ENCODE measurements at places on chromosomes 4 and X.

GRCh38 chrX:148741441-148741840 is 241.0 kb downstream of the AFF2 start:
- no peak for DNase-seq

DNA sequence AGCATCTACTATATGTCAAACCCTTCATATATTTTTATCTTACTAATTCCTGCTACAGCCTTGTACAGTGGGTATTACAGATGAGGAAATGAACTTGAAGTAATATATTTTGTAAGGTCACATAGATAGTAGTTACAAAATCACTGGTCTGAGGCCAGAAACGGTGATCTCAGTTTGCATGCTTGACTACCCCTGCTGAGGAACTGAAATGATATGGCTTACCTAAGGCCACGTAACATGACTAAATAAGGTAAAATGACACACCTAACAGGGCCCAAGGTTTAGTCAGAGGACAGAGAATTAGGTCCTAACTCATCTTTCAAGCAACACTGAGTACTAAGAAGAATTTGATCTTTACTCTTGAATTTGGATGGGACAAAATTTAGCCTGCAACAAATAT is 1.5 kb upstream of the COMMD8 start:
- no peak for DNase-seq

- DNase-seq = no peak
Observed at GRCh38 chr4:16129336-16129735, 45.5 kb upstream of the PROM1 start.

DNA sequence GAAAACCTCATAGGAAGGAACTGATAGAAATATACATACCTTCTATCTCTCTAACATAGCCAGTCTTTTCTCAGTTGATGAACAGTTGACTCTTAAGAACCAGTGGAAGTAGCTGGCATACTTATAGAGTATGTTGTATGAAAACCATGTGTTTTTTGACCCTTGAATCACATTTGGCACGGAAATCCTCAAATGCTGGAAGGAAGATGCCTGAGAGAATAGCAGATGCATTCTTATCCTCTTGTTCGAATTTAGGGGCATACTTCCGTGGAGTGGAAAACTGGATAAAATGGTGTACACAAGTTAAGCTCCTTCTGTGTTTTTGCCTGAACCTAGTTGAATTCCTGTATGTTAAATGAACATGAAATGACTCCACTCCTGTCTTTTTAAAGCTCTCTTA is 145.5 kb downstream of the PCDH7 start:
- no peak for DNase-seq

GRCh38 chr4:170805352-170805751 is 715.6 kb upstream of the AADAT start:
- DNase-seq = no peak

- DNase-seq = no peak
Observed at GRCh38 chr4:166324321-166324720, 451.3 kb downstream of the TLL1 start.

DNA sequence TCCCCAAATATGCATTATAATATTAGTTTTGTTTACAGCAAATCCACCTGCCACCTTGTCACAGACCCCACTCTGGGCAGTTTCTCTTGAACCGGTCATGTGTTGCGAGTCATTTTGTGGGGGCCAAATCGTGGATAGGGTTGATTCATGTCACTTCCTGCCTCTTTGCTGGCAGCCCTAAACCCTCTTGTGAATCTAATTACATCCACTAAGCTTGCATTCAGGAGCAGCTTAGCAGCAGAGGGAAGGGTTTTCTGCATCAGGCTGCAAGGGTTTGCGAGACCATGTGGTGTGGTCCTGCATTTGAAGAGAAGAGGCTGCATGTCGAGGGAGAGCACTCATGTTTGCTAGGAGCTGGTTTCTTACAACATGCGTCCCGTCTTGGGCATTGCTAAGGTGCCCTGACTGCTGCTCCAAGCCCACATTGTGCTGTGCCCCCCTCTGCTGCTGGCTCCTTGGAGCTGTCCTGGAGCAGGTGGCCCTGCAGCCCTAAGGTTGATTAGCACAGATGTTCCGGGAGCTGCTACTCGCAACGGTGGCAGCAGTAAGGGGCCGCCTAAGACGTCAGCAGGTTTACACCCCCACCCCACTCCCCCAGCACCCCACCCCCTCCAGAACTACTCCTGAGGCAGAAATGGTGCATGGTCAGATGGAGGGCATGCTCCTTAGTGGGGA is 88.9 kb upstream of the CLDN34 start:
- DNase-seq = peak; percentile 66

GRCh38 chrX:152637649-152638442 is at the start of gene GABRQ:
GABRQ (plus strand) TSS chrX:152637895; CDS start chrX:152638203, 308 bp downstream.
- DNase-seq = peak; percentile 93

DNA sequence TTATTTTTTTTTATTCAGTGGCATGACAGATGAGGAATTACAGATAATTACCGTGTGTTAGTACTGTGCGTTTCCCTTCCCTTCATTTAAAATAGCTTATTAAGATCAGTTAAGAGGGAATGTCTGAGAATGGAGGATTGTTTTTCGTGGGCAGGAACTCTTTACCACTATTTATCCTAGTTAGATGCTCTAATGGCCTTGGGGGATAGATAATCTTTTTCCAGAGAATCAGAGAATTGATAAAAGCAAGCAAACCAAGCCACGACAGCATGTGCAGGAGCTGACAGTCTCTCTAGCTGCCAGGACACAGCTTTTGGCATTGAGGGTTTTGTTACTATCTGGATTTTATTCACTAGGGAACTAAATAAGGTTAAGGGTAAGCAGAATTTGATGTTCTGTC is 128.7 kb downstream of the DCLK2 start:
- DNase-seq = no peak

- peak; percentile 27 for DNase-seq
Observed at GRCh38 chr4:12852338-12853307, 631.5 kb downstream of the RAB28 start.

DNA sequence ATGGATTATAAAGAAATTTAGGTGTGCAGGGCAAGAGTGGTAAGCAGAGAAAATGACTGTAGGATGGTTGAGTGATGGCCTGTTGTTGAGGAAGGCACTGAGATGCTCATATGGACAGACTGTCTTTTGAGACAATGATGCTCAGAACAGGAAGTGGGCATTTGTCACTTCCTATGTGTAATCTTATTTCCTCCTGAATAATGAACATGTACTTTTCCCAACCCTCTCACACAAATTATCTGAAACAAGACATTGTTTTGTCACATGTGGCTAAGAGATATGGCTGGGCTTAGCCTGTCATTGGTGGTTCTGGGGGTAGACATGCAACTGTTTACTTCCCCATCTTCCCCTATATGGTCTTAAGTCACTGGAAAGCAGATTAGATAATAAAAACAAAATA is 240.5 kb downstream of the CFAP47 start:
- no peak for DNase-seq

DNA sequence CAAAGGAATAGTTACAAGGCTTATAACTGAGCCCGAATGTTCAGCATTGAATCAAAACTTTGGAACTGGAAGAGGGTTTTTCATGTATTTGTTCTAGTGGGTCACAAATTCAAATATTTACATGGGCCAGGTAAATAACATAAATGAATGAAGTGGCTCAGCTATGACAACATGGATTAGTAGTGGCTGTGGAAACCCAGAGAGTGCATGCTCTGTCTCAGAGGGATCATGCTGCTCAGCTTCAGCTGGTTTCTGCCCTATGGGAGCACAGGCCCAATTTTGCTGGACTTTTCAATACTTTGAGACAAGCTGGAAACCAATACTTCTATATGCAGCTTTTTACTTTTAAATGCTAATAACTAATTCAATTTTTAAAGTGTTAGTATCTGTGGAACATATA is 394.0 kb upstream of the TEX13C start:
- no peak for DNase-seq

DNA sequence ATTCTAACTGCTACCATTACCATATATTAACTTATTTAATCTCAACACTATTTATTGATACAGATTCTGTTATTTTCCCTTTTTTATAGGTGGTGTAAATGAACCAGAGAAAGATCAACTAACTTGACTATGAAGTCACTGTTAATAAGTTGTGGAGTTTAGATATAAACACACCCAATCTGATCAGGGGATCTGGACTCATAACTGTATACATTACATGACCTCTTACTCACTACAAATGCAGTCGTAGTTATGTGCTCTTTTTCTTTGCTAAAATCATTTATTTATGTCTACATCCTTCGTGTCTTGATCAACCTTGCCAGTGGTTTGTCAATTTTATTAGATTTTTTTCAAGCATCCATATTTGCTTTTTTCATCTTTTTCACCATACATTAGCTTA is 614.8 kb upstream of the FAM241A start:
- no peak for DNase-seq

GRCh38 chrX:134895805-134896581 is 94.8 kb upstream of the SMIM10 start:
- DNase-seq = no peak

GRCh38 chr4:66840178-66840577 is 705.1 kb downstream of the CENPC start:
- DNase-seq = no peak

GRCh38 chrX:54810532-54810931 is 3.0 kb downstream of the MAGED2 start:
- DNase-seq = no peak

DNA sequence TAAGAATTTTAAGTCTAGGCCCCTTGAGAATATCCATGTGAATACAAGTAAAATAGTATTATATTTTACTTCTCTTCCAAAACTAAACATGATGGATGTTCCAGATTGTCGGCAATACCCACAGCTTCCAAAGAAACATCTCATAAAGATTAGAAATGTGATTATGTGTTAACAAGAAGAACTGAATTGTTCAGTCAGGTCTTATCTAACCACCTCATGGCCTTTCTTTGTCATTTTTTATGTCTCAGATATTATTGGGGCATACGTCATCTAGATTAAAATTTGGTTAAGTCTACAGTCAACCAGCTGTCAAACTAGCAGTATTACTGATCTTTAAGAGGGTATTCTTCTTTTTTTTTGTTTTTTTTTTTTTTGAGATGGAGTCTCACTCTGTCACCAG is 10.0 kb downstream of the EPGN start:
- DNase-seq = no peak

- DNase-seq = no peak
Observed at GRCh38 chr4:109945056-109945455, 32.4 kb downstream of the EGF start.

DNA sequence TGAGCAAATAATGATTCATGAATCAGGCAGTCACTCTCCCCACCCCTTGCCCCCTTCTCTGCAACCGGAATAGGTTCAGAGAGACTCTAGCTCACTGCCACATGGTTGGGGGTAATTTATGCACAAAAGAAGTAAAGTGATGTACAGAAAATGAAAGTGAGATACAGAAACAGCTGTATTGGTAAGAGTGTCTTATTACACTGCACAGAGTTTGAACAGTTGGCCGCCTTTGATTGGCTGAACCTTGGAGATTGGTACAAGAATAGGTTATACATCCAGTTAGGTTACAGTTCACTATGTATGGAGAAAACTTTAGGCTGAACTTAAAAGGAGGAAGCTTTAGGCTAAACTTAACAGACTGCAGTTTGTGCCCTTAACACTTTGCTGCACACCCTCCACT is 34.6 kb upstream of the DIAPH2 start:
- DNase-seq = no peak

GRCh38 chr4:184857441-184858121 is 31.8 kb upstream of the ACSL1 start:
- no peak for DNase-seq

DNA sequence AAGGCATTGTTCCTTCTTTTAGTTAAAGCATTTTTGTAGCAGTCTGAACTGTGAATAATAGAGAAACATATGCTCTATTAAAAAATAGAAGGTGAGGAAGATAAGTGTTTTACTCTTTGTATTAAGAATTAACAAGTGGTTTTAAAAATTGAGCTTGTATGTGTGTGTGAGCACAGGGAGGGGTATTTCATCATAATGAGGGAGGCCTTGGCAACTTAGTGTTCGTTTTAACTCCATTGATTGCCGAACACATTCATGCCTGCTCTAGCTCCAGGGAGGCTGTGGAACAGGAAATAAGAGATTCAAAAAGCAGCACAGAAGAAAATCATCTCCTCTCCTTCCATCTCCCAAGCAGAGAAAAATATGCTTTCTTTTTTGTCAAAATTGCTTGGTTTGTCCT is 14.8 kb downstream of the SHROOM3 start:
- no peak for DNase-seq

- no peak for DNase-seq
Observed at GRCh38 chr4:79266136-79266535, 59.7 kb downstream of the NAA11 start.

- DNase-seq = no peak
Observed at GRCh38 chr4:105276361-105277104, 129.9 kb downstream of the TET2 start.

DNA sequence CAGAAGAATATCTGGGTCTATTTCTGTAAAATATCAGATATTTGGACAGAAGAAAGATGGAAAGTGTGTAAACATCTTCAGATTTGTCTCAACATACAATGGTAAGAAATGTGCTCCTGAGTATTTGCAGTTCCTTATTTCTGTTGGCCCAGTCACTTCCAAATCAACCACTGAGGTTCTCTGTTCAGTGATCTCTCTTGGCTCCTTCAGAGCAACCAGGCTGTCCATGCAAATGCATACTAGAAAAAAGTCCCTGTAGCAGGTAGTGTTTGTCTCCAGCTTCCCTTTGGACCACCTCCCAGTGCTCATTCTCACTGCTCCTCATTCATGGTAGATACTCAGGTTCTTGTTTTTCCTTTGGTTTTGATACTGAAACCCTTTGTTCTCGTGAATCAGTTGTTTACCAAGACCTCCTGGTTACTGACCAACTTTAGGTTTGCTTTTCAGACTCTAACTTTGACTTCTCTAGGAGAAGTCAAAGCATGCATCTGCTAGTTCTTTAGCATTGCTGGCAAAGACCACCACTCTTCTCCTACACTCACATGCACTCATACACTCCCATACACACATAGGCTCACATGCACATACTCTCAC is 28.8 kb downstream of the ASIC5 start:
- DNase-seq = no peak

DNA sequence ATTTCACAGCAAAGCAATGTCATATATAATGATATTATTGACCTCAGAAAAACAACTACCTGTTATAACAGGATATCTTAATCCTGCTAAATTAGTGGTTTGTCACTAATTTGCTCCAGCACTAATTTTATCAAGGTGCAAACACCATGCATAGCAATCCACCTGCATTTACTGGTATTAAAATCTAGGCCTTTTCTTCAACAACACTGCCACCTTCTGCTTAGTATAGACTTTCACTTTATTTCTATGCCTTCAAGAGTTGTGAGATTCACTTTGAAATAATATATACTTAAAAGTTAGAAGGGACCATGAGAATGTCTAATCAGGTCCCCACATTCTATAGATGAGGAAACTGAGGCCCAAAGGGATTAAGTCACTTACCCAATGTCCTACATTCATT is 82.1 kb upstream of the IQCM start:
- DNase-seq = no peak

GRCh38 chr4:17276776-17277175 is 235.1 kb downstream of the QDPR start:
- no peak for DNase-seq

GRCh38 chr4:38209654-38210053 is 249.5 kb downstream of the PTTG2 start:
- DNase-seq = no peak

GRCh38 chrX:41452565-41453356 is 5.6 kb downstream of the NYX start:
- no peak for DNase-seq
